Stimulated activated CD4-positive, alpha-beta T cell treated with anti-CD3 and anti-CD28 coated beads, Interleukin-15, amount 100 ng/mL, for 1 hour (primary cell): ENCODE measurements at places on chromosomes 11 and 22.

- DNase-seq: no peak
Observed at GRCh38 chr11:100835854-100836253, 148.8 kb downstream of the ARHGAP42 start.

GRCh38 chr11:831118-831864 lies 1.5 kb upstream of the CD151 start:
- no peak for DNase-seq

GRCh38 chr11:119316729-119317591 lies at the start of gene MCAM:
TSS of gene MCAM (minus strand) at chr11:119317130. CDS start at chr11:119317101, 29 bp downstream.
- DNase-seq: no peak

GRCh38 chr22:39223091-39223710 lies 21.6 kb downstream of the PDGFB start:
- no peak for DNase-seq

- DNase-seq: no peak
Observed at GRCh38 chr11:86476109-86476861, 101.6 kb downstream of the CCDC81 start.

DNA sequence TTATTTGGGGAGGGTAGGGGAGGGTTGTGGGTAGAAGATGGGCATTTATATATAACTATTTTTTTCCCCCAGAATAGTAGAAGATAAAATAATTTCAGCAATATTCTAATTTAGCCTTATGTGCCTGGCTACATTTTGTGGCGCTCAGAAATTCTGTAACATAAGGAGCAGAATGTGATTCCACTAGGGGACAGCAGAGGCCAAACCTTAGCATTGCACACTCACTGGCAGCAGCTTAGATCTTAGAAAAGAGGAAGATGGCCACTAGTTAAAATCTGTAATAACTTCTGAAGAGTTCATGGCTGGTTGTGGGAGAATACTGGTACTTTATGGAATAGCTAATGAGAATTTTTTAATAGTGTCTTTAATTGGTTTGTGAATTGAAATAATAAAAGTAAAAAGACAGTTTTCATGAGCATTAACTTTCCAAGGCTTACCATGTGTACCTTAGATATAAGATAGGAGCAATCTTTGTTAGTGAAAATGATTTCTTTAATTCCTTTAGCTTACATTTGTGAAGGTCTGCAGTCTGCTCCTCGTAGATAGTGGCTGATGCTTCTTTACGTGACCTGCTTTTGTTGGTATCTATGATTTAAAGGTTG lies 33.1 kb downstream of the DDX10 start:
- DNase-seq: no peak

GRCh38 chr11:99601179-99601578 lies 580.4 kb downstream of the CNTN5 start:
- DNase-seq: no peak

DNA sequence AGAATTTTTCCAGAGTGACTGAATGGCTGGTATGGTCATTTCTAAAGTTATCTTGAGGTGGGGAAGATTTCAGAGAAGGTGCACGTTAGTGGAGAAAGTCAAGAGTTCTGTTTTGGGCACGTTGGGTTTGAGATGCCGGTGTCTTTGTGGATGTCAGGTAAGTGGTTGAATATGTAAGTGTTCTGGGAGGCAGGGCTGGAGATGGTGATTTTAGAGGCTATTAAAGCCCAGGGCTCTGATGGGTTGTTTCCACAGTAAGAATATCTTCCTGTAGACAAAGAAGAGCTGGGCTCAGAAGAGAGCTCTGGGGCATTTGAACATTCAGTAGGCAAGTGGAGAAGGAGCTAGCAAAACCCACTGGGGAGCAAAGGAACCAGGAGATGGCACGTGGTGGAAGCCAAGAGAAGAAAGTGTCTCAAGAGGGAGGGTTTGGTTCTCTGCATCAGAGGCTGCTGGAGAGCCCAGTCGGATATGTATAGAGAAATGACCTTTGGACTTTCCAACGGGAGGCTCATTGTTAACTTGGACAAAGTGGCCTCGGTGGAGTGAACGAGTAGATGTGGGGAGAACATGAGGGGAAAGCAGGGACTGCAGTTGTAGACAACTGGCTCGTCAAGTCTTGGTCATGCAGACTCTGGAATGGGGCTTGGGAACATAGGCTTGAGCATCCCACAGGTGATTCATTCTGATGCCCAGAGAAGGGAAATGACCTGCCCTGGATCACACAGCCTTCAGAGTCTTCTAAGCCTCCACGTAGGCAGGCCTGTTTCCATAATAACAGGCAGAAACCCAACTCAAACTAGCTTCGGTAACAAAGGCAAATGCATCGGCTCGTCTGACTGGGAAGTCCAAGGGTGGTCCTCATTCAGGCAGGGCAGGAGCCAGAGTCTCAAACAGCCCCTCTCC lies 98.4 kb upstream of the PARVA start:
- no peak for DNase-seq

- no peak for DNase-seq
Observed at GRCh38 chr11:69972351-69972802, 105.7 kb upstream of the ANO1 start.

- DNase-seq: no peak
Observed at GRCh38 chr11:95576146-95576845, 213.3 kb downstream of the FAM76B start.

GRCh38 chr11:126304457-126305075 lies 706 bp downstream of the DCPS start:
- no peak for DNase-seq

DNA sequence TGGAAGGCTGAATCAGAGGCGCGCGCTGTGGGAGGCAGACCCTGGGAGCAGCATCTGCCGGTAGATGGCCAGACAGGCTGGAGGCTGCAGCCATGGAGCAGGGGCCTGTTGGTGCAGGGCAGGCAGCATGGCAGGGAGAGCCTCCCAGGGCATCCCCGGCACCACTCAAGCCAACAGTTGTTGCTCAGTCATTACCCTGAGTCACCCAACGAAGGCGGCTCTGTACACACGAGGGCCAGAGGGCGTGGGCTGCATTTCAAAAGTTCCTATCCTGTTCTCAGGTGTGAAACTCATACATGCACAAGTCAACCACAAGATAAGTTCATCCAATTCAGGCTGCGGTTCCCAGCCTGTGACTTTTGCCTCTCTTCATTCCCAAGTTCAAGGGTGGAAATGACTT lies 2.6 kb downstream of the ANO1 start:
- DNase-seq: no peak

GRCh38 chr11:62130283-62131169 lies 6.7 kb downstream of the INCENP start:
- DNase-seq: no peak

DNA sequence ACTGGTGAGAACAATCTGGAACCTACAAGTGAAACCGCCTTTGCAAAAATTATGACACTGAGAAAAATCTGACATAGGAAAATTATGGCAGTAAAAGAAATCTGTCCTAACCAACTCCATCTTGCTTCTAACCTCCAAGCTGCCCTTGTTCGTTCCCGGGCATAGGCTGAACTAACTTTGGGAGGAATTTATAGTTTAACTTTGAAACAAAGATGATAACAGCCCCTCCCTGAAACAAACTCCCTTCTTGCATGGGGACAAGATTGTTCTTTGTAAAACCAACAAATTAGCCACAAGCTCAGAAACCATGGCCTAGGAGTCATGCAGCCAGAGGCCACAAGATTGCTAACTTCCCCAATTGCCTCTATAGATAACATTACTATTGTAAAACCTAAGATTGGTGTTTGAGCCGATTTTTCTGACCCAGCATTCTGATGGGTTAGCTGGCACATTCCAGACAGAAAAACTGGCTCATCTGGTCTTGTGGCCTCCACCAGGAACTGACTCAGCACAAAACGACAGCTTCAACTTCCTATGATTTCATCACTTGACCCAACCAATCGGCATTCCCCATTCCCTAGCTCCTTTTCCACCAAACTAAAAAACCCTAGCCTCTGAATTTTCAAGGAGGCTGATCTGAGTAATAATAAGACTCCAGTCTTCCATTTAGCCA lies 3.6 kb upstream of the CCDC81 start:
- DNase-seq: no peak

GRCh38 chr11:71197096-71197495 lies 55.3 kb downstream of the SHANK2 start:
- no peak for DNase-seq

GRCh38 chr11:76661834-76662434 lies 8.6 kb downstream of the LRRC32 start:
- DNase-seq: no peak

DNA sequence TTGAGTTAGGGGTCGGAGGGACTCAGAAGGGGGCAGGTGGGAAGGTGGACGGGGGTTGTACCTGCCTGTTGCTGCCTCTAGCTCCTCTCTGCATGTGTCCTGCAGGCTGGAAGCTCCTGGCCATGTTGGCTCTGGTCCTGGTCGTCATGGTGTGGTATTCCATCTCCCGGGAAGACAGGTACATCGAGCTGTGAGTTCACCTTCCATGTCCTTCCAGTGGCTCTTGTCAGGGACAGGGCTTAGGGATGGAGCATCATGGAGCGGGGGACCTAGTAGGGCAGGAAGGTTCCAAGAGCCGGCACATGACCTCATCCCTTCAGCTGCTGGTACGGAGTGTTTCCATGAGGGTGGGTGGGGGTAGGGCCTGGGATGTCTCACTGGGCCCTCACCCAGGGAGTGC lies 50.9 kb downstream of the ST3GAL4 start:
- no peak for DNase-seq

GRCh38 chr11:16265022-16265421 lies 91.3 kb downstream of the SOX6 start:
- no peak for DNase-seq

GRCh38 chr22:43299736-43300135 lies 43.4 kb downstream of the SCUBE1 start:
- no peak for DNase-seq

GRCh38 chr11:16790486-16791190 lies 52.2 kb downstream of the C11orf58 start:
- no peak for DNase-seq

- DNase-seq: no peak
Observed at GRCh38 chr11:100602716-100603115, 84.4 kb upstream of the ARHGAP42 start.

DNA sequence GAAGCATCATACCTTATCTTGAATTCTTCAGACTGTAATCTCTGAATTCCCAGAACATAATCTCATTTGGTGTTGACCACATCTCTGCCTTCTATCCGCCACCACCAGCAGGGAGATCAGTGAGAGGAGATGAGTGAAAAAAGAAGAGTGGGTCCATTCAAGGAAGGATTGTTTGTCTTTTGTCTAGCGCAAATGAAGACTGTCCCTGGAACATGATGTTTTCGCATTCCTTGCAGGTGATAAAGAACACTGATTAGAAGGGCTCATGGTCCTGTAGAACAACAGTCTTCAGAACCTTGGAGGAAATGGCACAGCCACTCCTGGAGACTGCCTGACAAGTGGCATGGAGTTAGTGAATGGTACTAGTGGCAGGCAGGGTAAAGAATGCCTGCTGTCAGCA lies 869.6 kb downstream of the JRKL start:
- DNase-seq: no peak

GRCh38 chr11:88631497-88631896 lies 294.0 kb upstream of the CTSC start:
- DNase-seq: no peak

- no peak for DNase-seq
Observed at GRCh38 chr11:78941226-78941851, 366.7 kb upstream of the NARS2 start.

DNA sequence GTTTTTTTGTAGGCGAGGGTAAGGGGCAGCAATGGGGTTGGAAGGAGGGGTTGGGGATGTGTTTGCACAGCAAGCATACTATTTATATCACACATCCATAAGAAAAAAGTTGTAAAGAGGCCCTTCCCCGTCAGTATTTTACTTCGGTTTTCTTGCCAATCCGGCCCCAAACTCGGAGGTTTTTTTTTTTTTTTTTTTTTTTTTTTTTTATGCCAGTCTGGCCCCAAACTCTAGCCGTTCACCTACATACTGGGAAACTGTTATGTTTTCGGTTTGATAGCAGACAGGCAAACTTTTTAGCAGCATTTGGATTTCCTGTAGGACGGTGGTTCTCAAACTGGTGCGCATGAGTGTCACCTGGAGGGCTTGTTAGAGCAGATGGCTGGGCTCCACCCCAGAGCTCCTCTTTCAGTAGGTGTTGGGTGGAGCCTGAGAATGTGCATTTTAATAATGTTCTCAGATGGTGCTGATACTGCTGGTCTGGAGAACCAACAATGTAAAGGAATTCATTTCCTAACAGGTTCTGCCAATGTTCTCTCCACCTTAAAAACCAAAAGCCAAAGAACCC lies 76.5 kb upstream of the ZBED5 start:
- no peak for DNase-seq

- DNase-seq: no peak
Observed at GRCh38 chr22:36377022-36377631, 10.6 kb downstream of the MYH9 start.

GRCh38 chr11:117822074-117823033 lies 2.2 kb downstream of the FXYD2 start:
- peak; percentile 48 for DNase-seq

DNA sequence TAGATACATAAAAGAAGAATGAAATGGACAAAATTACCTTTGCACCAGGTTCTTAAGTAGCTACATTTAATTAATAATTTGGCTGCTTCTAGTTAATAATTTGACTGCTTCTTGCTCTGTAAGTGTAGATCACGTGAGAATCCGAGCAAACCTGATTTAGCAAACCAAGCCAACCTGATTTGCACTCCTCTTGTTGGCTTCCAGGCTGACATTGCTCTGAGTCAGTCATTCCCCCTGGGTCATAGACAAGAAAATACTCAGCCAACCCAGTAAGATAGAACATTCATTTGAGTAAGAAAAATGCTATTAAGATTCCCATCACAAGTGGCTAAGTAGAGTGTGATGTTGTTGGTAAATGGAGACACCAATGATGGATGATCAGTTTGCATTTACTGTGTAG lies 304.1 kb downstream of the C11orf87 start:
- no peak for DNase-seq

DNA sequence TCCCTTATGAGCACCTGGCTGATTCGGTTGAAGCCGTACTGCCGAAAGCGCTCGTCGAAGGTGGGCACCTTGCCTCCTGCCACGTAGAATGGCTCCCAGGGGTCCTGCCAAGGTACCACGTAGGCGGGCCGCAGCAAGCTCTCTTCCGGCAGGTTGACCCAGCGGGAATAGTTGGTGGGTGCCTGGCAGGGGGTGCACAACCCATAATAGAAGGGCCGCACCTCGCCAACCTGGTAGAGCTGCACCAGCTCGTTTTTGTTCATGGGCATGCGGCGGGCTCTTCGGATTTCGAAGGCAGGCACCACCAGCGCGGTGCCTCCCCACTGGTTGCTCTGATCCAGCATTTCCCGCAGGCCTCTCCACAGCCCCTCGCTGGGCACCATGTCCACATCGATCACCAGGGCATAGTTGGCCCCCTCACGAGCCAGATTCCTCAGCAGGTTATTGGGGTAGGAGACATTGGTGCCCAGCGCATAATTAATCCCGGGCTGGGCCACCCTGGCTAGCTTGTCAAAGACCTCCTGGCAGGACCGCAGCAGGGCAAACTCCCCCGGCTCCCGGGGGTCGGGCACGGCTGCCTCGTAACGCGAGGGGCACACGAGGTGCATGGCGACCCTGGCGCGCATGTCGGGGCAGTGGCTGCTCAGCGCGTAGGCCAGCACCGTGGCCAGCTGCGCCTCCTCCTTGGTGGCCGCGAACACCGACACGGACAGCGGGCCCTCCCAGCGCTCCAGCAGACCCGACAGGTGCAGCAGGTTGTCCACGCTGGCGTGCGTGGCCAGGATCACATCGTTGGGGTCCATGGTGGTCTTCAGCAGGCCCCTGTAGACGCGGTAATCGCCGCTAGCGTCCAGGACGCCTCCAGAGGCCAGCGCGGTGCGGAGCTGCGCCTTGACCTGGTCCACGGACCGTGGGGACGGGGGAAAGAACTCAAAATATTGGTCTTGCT lies 679 bp downstream of the B4GAT1 start:
- DNase-seq: no peak
